ENCODE measurements at places on chromosomes 2 and 18.

DNA sequence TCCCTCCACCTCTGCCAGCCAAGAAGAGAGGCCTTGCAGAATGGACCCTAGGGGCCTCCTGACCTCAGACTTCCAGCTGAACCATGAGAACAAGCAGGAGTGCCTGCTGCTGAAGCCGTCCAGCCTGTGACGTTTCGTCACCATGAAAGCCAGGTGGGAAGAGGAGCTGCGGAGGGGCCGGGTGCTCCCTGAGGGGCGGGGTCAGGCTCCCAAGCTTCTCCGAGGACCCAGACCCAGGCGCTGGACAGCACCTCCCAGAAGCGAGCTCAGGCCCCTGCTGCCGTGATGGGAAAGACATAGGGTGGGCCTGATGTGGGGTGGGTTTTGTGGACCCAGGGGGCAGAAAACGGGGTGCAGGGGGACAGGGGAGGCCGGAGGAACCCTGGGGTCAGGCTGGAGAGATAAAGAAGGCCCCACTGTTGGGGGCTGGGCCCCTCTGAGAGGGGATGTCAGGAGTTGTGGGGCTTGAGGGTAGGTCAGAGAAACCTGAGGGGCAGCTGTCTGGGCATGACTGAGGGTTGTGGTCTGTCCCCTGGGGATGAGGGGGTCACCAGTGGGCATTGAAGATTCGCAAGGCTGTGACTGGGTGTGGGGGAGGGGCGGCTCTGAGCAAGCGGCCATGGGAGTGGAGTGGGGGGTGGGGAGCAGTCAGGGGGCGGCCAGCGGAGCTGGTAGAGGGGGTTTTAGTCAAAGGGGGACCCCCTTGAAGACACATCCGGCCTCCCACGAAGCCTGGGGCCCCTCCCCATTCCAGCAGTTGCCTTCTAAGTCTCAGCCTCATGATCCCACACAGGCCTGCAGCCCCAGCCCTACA is 73.4 kb upstream of the ODC1 start:
- DNase-seq, result no peak

- no peak for DNase-seq
These were observed 111.4 kb upstream of the SMAD7 start for GRCh38 chr18:49061991-49062831.

DNA sequence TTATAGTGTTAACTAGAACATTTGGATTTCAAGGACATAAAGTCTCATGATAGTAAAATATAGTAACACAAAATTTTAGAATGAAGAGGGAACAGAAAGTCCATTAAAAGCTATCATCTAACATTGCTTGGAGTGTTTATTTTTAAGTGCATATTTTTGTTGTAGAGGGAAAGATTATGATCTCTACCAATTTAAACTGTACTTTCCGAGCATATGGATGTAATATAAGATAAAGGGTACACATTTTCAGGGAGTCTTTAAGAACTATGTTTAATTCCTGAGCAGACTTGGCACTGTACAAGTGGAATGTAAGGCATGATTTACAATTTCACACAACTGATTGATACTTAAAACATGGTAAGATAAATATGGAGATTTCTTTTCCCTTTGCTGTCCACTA is 34.2 kb upstream of the ZNF804A start:
- DNase-seq, result no peak

DNA sequence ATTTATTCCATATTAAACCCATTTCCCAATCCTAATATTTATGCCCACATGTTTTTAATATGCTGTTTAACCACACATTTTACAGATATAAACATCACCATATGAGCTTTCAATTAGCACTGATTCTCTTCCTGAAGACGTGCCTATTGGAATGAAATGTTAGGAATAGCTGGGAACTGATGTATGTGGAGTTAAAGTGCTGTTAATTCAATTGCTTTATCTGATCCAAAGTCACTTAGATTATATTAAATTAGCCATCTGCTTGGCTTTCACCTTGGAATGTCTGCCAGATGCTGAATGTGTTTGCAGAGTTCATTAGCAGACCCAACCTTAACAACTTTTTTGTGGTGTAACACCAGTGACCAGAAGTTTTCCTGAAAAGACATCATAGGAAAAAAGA is 942.9 kb upstream of the KLHL29 start:
- DNase-seq, result no peak

GRCh38 chr2:127176371-127177311 is 43.5 kb downstream of the CYP27C1 start:
- no peak for DNase-seq

GRCh38 chr2:9781252-9781651 is 62.0 kb upstream of the TAF1B start:
- no peak for DNase-seq

DNA sequence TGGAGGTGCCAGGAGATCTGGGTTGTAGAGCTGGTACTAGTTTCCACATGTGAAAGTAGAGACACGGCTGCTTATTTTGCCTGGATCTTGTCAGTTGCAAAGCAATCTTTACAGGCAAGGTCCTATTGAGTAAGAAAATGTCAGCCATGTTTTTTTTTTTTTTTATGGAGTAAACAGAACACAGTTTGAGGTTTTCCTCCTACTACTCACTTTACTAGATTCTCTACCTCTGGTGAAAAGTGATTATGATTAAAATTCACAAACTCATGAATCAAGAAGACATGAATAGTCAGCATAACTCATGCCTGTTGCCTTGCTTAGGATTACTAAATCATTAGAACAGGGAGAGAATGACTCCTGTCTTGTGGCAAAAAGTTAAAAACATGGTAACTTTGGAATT is 70.1 kb upstream of the PNPT1 start:
- DNase-seq, result no peak

- DNase-seq, result peak; percentile 74
These were observed 10.0 kb downstream of the HK2 start for GRCh38 chr2:74843899-74844298.

DNA sequence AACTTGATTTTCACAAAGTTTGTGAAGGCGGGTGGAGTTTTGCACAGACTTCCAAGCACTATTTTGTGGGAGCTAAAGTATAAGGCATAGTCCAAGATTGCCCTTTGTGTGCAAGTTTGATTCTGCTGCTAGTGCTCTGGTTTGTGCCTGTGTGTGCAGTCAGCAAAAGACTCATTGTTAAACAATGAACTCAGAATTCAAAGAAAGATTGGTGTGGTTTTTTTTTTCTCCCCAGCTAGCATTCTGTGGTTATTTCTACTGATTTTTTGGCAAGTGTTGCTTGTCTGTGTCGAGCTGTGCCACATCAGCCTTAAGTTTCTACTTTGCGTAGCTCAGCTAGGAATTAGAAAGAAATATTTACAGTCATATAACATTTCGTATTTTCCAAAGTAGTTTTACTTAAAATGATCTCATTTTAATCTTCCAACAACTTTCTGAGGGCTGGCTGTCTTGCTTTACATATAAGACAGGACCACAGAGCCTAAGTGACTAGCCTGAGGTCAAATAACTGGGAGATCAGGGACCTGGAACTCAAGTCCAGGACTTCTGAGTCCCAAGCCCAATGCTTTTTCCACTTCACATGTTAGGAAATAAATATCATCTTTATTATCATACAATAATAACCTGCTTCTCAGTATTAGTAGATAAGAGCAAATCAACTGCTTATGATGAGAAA is 69.8 kb downstream of the BABAM2 start:
- peak; percentile 70 for DNase-seq

DNA sequence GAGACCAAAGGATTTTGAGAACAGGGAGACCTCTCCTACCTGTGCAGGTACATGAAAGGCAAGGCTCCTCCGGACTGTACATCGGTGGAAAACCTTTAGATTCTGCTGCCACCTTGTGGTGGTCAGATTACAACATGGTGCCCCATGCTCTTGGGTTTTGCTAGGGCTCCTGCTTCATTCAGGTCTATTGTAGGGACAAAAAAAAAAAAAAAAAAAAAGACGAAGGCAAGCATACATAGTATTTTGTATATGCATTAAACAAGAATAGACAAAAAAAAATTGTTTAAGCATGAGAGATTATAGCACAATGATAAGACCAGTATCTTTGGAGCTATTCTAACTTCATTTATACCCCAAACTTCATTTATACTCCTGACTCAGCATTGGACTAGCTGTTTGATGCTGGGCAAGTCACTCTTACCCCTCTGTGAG is 27.4 kb upstream of the SPR start:
- DNase-seq, result peak; percentile 65

- DNase-seq, result no peak
These were observed 100.4 kb downstream of the CCDC141 start for GRCh38 chr2:178949584-178949983.

- no peak for DNase-seq
These were observed 36.7 kb downstream of the UXS1 start for GRCh38 chr2:106157416-106157815.

DNA sequence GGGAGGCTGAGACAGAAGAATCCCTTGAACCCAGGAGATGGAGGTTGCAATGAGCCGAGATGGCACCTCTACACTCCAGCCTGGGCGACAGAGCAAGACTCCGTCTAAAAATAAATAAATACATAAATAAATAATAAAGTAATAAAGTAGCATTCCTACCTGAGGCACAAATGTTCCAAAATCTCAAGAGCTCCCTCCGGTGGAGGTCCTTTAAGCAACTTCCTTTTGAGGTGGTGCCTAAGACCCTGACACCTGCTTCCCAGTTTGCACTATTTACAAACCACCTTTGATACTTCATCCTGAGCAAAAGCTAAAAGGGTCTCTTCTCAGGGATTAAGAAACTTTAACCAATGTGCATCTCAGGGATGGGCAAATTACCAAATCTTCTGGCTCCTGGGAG is 505.1 kb downstream of the CNTNAP5 start:
- DNase-seq, result no peak

- no peak for DNase-seq
These were observed 61.0 kb downstream of the CIB4 start for GRCh38 chr2:26580151-26580550.

DNA sequence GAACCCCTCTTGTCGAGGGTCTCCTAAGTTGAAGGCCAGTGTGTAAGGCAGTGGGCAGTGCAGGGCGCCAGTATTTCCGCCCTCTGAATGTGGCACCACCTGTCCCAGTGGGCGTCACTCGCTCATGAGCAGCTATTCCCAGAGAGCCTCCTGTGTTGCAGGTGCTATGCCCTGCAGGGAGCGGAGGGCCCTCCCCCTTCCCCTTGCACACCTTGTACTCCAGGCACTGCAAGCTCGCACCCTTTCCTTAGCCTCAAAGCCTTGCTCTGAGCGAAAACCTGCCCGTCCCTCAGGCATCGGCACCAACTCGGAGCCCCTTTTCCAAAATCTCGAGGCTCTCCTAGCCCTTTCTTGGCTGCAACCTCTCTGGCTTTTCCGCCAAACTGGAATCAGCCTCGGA is 282.7 kb downstream of the AGAP1 start:
- DNase-seq, result no peak

- no peak for DNase-seq
These were observed 72.5 kb upstream of the RNF152 start for GRCh38 chr18:61965311-61965710.

DNA sequence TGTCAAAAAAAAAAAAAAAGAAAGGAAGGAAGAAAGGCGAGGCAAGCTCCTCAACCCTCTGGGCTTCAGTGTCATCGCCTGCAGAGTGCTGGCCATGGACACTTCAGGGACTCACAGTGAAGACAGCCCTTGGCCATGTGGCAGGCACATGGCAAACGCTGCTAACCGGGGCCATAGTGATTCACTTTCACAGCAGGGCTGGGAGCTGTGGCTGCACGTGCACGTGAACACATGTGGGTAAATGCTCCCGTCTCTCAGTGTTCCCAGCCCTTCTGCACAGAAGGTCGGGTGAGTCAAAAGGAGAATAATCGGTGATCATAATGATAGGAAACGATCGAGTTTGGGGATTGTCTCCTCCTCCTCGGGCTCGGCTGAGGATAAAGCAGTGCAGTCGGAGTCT is 46.1 kb upstream of the UBE2F start:
- no peak for DNase-seq

- no peak for DNase-seq
These were observed 1603.6 kb upstream of the NXPH2 start for GRCh38 chr2:140383781-140384180.

GRCh38 chr2:209308415-209308814 is 115.4 kb upstream of the MAP2 start:
- no peak for DNase-seq

GRCh38 chr2:164220265-164220664 is 401.0 kb downstream of the GRB14 start:
- no peak for DNase-seq

DNA sequence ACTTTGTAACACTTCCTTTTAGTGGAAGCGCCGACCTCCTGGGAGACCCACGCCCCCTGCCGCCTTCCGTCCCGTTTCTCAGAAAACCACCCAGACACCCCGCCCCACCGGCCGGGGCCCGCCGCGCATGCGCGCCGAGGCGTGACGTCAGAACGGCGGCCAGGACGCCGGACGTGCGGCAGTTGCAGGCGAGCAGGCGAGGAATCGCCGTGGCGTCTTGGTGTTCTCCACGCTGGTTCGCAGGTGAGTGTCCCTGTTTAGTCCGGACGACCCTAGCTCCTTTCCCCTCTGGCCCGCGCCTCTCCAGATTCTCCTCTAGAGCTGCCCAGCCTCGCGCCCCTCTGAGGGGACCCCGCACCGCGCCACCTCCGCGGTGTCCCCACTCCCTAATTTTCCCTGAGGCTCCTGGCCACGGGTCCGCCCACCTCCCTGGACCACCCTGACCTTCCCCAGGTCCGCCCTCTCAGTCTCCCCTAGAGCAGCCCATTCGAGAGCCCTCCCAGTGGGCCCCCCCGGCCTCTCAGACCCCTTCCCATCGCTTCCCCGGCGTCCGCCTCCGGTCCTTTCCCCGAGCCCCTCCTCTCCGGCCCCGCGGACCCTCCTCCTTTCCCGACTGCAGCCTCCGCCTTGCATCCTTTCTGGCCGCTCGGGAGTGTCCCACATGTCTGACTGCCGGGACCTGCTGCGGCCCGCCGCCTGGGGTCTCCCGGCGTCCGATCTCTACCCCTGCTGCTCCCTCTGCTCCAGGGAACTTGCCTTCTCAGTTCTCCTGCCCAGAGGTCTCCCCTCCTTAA is at the start of gene PLEKHB2:
TSS of gene PLEKHB2 (plus strand) at position 181 of the 794 bp plus-strand sequence. CDS start 15,606 bp downstream, outside the sequence.
- DNase-seq, result peak; percentile 97

DNA sequence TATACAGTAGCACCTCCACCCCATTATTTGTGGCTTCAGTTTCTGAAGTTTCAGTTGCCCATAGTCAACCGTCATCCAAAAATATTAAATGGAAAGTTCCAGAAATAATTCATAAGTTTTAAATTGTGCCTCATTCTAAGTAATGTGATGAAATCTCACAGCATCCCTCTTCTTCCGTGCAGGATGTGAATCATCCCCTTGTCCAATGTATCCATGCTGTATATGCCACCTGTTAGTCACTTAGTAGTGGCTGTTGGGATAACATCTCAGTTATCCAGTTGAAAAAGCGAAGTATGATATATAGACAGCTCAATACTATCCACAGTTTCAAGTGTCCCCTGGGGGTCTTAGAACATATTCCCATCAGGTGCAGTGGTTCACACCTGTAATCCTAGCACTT is 119.1 kb upstream of the OTX1 start:
- no peak for DNase-seq

DNA sequence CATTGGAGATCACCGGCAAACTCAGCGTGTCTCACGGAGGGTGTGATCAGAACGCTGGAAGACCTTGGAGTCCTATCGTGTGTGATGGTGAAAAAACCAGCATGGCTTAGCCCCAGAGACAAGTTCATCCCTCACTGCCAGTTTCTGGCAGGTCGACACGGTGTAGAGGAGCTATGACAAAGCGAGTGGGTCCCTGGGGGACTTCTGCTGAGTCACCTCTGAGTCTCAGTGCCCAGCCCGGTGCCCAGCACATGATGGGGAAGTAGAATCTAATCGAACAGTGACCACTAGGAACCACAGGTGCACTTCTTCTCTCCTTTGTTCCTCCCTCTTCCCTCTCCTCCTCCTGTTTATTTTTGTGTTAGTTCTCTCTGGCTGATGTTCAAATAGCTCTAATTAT is 45.9 kb upstream of the KCNF1 start:
- DNase-seq, result no peak

Measured in activated CD4-positive, alpha-beta T cell treated with anti-CD3 and anti-CD28 coated beads, Interleukin-2, Interleukin-6, amounts not matched to agents 100 ng/mL and 50 ng/mL, durations not matched to agents 16 hours and 8 hours (primary cell).